ENCODE measurements at places on chromosomes 12 and 14. TPM values are rescaled to one million over a fixed set of nuclear protein-coding genes. Genes with fewer than 3 reads are reported as not detected.

GRCh38 chr12:131370321-131370720 is 340.6 kb upstream of the SFSWAP start:
- H3K27ac ChIP-seq: no peak overlapping the region
- H3K27me3 ChIP-seq: peaks cover 5% of the 10 kb centered on the region
- no peak for DNase-seq
- H3K36me3 ChIP-seq: no peaks in the 10 kb centered on the region
- no peak overlapping the region for H3K4me3 ChIP-seq

DNA sequence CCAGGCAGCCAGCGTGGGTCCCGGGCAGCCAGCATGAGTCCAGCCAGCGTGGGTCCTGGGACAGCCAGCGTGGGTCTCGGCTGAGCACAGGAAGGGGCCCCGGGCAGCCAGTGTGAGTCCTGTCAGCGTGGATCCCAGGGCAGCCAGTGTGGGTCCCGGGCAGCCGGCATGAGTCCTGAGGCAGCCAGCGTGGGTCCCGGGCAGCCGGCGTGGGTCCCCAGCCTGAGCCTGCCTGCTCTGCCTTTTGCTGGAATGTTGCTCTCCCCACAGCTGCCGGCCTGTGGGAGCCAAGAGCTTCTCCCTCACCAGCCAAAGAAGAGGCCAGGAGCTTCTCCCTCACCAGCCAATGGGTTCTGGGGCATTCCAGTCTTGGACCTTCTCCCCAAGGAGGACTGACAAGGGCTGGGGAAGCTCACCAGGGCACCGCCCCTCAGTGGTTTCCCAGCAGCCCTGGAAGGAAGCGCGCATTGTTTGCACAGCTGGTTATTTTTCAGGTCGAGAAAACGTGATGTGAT is 15.0 kb upstream of the RFLNA start:
- no peak overlapping the region for H3K27ac ChIP-seq
- H3K27me3 ChIP-seq: no peaks in the 10 kb centered on the region
- H3K4me1 ChIP-seq: peaks cover 24% of the 10 kb centered on the region
- H3K36me3 ChIP-seq: no peaks in the 10 kb centered on the region
- DNase-seq: no peak
- H3K4me3 ChIP-seq: no peak overlapping the region

Gene CDKN3
- total RNA-seq: 31.0 TPM

Gene SPIC
- not detected for total RNA-seq

Gene IFNG-AS1
- not detected for total RNA-seq

GRCh38 chr12:39074063-39074462 is 168.7 kb upstream of the CPNE8 start:
- no peak overlapping the region for H3K4me3 ChIP-seq
- no peaks in the 10 kb centered on the region for H3K4me1 ChIP-seq
- H3K27me3 ChIP-seq: no peaks in the 10 kb centered on the region
- DNase-seq: no peak
- H3K36me3 ChIP-seq: no peaks in the 10 kb centered on the region
- H3K27ac ChIP-seq: no peak overlapping the region

Gene MAP1LC3B2
- 1.0 TPM for total RNA-seq
